ENCODE measurements at places on chromosomes 1 and 21.

DNA sequence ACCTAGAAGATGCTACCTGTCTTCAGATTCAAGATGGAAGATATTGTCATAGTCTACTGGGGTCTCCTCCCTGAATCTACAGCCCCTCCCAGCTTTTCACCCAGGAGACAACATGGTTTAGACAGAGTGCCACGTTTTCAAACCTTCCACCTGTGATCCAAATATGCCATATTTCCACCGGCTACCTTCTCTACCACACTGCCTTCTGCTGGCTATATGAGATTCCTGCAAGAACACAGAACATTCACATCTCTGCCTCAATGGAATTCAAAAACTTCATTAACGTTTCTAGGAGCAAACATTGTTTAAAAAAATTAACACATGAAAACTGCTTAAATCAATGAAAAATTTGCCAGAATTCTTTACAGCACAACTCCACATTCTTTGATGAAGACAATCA lies 12.9 kb upstream of the LELP1 start:
- no peak for DNase-seq

- no peak for DNase-seq
Observed at GRCh38 chr1:154495496-154496273, 6.3 kb upstream of the TDRD10 start.

DNA sequence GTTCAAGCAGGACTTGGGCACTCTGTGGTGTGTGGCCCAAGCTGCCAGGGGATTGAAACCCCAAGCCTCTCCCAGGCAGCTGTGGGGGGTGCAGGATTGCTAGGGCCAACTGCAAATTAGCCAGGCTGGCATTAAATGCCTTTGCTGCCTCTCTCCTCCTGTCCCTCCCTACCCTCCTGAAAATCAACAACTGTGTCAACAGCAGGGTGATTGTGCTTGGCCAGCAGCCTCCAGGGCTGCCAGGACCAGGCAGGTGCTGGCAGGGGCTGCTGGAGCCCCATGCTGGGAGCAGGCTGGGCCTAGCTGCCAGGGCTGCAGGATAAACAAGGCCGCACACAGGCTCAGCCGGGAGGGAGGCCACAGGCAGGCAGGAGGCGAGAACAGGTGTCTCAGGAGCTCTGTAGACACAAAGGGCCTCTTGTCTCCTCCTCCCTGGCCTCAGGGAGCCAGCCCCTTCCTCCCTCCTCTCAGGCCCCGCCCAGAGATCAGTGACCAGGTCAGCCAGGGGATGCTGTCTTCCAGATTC lies 11.4 kb downstream of the SOX13 start:
- DNase-seq = no peak

GRCh38 chr1:13826591-13826990 lies 126.6 kb downstream of the PRDM2 start:
- no peak for DNase-seq

DNA sequence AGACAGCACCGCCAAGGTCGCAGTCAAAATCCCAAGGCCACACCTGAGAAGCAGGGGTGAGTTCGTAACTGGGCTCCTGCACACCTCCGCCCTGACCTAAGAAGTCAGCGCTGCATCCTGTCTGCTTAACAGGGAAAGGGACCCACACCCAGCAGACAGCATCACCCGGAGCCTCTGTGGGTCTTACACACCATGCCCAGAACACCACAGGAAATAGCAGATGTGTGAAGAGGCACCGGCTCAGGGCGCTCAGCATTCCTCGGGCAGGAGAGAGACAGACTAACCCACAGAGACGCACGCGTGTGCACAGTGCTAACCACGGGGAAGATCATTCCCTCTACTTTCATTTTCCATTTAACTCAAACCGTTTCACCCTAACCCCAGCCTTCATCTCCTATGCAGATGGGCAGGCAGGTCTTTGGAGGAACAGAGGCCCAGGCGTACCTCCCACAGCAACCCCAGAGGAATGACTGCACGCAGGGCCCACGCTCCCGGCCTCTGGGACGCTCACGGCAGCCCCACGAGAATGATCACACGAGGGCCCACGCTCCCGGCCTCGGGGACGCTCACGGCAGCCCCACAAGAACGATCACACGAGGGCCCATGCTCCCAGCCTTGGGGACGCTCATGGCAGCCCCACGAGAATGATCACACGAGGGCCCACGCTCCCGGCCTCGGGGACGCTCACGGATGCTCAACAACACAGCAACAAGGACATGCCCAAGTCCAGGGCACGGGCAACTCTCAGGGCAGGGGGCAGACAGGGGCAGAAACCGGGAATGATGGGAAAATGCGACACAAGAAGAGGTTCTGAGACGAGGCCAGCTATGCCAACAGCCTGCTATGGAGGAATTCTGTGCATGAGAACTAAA lies 20.9 kb downstream of the POFUT2 start:
- DNase-seq = peak; percentile 76

- DNase-seq = no peak
Observed at GRCh38 chr21:32562426-32562825, 22.9 kb downstream of the TCP10L start.

DNA sequence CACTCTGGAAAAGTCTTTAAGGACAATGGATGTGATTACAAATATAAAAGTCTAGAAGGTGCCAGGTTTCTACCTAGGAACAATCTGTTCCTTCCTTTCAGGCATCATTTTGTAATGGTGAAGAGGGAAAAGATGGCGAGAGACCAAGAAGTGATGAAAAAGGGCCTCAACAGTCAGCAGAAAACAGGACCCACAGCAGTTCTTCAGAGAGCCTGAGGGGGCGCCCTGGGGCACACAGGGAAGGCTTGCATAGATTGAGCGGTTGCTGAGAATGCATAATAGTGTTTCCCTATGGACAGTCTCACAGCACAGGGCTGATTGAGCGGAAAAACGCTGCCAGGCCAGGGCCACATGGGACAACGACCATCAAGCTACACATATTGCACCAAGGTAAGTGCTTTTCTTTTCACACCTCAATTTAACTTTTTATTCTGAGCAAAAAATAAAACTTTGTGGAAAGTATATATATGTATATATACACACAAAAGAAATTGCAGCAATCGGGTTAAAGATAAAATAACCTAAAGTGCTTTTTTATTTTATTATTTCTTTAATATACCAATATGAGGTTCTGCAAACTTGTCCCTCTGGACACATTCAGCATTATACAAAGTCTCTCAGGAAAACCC lies 3.1 kb upstream of the YRDC start:
- DNase-seq = peak; percentile 45

GRCh38 chr1:114482585-114482984 lies 28.4 kb downstream of the TRIM33 start:
- no peak for DNase-seq

- DNase-seq = no peak
Observed at GRCh38 chr1:2310332-2311183, 80.8 kb downstream of the MORN1 start.

DNA sequence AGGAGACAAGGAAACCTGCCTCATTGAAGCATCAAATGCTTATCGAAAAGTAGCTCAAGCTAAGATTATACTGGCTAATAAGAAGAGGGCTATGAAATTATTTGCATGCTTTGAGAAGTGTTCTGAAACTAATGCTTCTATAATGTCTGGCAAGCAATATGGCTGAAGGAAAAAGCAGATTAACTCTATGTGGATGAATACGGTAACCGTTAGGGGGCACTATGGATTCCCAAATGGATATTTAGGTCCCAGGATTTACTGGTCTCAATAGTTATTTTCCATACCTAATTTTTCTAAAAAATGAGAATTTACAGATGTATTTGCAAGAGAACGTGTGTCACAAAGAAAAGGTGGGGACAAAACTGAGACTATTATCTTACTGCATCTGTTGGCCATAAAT lies 34.6 kb upstream of the RRP15 start:
- DNase-seq = no peak

GRCh38 chr1:106960412-106960811 lies 96.1 kb upstream of the PRMT6 start:
- no peak for DNase-seq

- no peak for DNase-seq
Observed at GRCh38 chr1:151843398-151843797, 3.8 kb upstream of the C2CD4D start.

- DNase-seq = no peak
Observed at GRCh38 chr1:33338440-33339211, 17.7 kb upstream of the A3GALT2 start.

- DNase-seq = no peak
Observed at GRCh38 chr1:232667778-232668165, 37.8 kb upstream of the SIPA1L2 start.

DNA sequence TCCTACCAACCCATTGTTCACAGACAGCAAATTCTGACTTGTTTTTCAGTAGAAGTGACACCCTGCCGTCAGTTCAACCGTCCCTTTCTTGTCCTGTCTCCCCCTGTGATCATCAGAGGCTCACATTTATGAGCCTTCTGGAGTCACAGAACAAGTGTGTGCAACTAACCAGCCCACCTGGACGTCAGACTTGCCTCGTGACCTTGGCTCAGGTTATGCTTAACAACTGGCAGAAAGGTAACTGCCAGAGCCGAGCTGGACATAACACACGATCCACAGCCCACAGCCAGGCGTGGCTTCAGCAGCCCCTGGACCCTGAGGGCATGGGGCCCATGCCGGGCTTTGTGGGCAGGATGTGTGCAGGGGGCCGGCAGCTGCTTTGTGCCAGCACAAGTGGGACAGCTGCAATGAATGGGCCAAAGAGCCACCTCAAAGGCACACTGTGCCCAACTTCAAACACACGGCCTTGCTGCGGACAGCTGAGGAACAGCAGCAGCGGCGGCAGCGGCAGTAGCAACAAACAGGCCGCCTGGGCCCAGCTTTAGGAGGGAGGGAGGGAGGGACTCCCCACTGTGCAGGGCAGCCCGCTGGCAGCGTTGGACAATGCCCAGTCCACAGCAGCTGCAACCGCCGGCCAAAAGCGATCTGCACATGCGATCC lies 103.9 kb downstream of the ZBTB18 start:
- no peak for DNase-seq

GRCh38 chr1:241109039-241109438 lies 248.0 kb downstream of the RGS7 start:
- no peak for DNase-seq
